Fibroblast of villous mesenchyme (primary cell): ENCODE measurements at places on chromosomes 3 and 15. TPM values are rescaled to one million over a fixed set of nuclear protein-coding genes. Genes with fewer than 3 reads are reported as not detected.

PATL2 gene
- 0.86 and 0.97 TPM in 2 replicates for total RNA-seq

HAUS2 gene
- 25.9 and 26.7 TPM in 2 replicates for total RNA-seq

BFSP2 gene
- total RNA-seq, result not detected in 2 replicates

BCHE gene
- total RNA-seq, result 1.6 and 2.6 TPM in 2 replicates

ANKRD63 gene
- total RNA-seq, result not detected in 2 replicates

MAGEL2 gene
- total RNA-seq, result not detected in 2 replicates

REC114 gene
- not detected in 2 replicates for total RNA-seq

MB21D2 gene
- total RNA-seq, result 21.6 and 25.0 TPM in 2 replicates

IMPG2 gene
- total RNA-seq, result 0.32 and 0.43 TPM in 2 replicates

PRICKLE2 gene
- total RNA-seq, result 36.3 and 42.2 TPM in 2 replicates

GOLGA8R gene
- total RNA-seq, result 1.3 and 1.9 TPM in 2 replicates

CPB1 gene
- total RNA-seq, result not detected in 2 replicates

FOXB1 gene
- not detected in 2 replicates for total RNA-seq

IQCF5 gene
- not detected in 2 replicates for total RNA-seq

SLC9C1 gene
- under 0.01 TPM in 1 of 2 replicates, not detected in the other for total RNA-seq

PARP15 gene
- total RNA-seq, result under 0.01 TPM in 2 replicates

CNTN4 gene
- 6.9 and 9.0 TPM in 2 replicates for total RNA-seq

KLHL18 gene
- total RNA-seq, result 20.3 and 22.9 TPM in 2 replicates

GABRR3 gene
- total RNA-seq, result not detected in 2 replicates

SCN11A gene
- total RNA-seq, result under 0.01 TPM in 2 replicates

KCNMB3 gene
- total RNA-seq, result 1.3 and 2.2 TPM in 2 replicates

SPINK8 gene
- not detected in 2 replicates for total RNA-seq

COL6A6 gene
- under 0.01 TPM in 1 of 2 replicates, not detected in the other for total RNA-seq

SLC28A1 gene
- total RNA-seq, result not detected in 2 replicates

IL20RB gene
- 1.6 and 2.2 TPM in 2 replicates for total RNA-seq

MYH15 gene
- total RNA-seq, result under 0.01 TPM in 2 replicates

GP9 gene
- total RNA-seq, result not detected in 2 replicates

PPP1R14D gene
- total RNA-seq, result not detected in 2 replicates

DNASE1L3 gene
- total RNA-seq, result not detected in 2 replicates

COL8A1 gene
- total RNA-seq, result 324 and 401 TPM in 2 replicates

ERC2 gene
- total RNA-seq, result under 0.01 and 0.43 TPM in 2 replicates

ERICH6 gene
- total RNA-seq, result 0.32 and 0.43 TPM in 2 replicates

KLHL6 gene
- total RNA-seq, result not detected in 2 replicates

OXTR gene
- 75.4 and 310 TPM in 2 replicates for total RNA-seq

SRP14 gene
- 93.3 and 96.6 TPM in 2 replicates for total RNA-seq
